ENCODE measurements at places on chromosomes 11 and 22. TPM values are rescaled to one million over a fixed set of nuclear protein-coding genes. Genes with fewer than 3 reads are reported as not detected.

DNA sequence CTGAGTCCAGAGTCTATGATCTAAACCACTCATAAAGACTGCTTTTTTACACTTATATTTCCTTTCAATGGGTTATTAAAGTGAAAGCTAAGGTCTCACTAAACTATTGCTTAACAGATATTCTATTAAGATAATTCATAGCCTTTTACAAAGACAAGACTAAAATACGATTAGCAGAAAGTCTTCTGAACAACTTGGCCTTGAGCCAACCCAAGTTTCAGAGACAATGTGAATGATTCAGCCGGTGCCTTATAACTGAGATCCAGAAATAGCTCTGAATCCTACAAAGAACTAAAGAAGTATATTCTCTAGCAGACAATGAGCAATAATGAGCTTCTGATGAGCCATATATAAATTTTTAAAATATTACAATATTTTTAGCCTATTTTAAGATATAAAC is 41.5 kb upstream of the CARD18 start:
- no peak for DNase-seq

The PNPLA3 gene
- total RNA-seq = 4.3 TPM

GRCh38 chr11:64665411-64665821 is 57.6 kb downstream of the NRXN2 start:
- no peak for DNase-seq

GRCh38 chr11:117884994-117885393 is 8.5 kb upstream of the FXYD6 start:
- no peak for DNase-seq

DNA sequence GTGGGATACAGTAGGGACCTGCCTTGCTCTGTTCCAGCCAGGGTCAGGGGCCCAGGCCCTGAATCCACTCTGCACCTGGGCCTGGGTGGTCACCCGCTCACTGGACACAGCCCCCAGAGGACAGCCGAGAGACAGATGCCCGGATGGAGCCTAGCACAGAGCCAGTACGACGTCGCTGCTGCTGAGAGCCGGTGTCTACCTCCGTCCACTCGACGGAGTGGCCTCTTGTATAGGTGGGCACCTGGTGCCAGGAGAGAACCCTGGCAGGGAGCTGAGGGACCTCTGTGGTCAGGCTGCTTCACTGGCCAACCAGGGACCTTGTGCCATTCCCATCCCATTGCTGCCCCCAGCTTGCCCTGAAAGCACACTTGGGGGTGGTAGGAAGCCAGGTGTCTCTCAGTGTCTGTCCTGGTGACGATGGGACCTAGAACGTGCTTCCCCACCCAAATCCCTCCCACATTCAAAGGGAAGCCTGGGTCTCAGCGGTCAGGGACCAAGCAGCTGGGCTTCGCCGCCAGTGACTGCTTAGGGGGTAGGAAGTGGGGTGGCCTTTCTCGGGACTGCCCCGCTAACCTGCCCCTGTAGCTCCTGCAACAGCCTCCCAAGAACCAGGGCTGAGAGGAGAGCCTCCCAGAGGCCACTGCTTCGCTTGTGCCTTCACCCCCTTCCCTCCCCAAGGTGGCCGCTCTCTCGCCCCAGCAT is 10.3 kb upstream of the CERK start:
- DNase-seq = no peak

The GAB4 gene
- total RNA-seq = not detected

- DNase-seq = no peak
Observed at GRCh38 chr11:111193924-111194490, 51.5 kb upstream of the POU2AF2 start.

- no peak for DNase-seq
Observed at GRCh38 chr11:17978553-17979287, 34.1 kb downstream of the SERGEF start.

GRCh38 chr11:719214-720016 is 13.4 kb downstream of the EPS8L2 start:
- DNase-seq = no peak

The ST13 gene
- 228 TPM for total RNA-seq

GRCh38 chr11:96963375-96963774 is 573.6 kb downstream of the JRKL start:
- no peak for DNase-seq
